Fibroblast of skin of right biceps (primary cell): ENCODE measurements at places on chromosomes 7 and 10.
A peak's percentile ranks its signal among the peaks of the same experiment; 100 is the strongest.

DNA sequence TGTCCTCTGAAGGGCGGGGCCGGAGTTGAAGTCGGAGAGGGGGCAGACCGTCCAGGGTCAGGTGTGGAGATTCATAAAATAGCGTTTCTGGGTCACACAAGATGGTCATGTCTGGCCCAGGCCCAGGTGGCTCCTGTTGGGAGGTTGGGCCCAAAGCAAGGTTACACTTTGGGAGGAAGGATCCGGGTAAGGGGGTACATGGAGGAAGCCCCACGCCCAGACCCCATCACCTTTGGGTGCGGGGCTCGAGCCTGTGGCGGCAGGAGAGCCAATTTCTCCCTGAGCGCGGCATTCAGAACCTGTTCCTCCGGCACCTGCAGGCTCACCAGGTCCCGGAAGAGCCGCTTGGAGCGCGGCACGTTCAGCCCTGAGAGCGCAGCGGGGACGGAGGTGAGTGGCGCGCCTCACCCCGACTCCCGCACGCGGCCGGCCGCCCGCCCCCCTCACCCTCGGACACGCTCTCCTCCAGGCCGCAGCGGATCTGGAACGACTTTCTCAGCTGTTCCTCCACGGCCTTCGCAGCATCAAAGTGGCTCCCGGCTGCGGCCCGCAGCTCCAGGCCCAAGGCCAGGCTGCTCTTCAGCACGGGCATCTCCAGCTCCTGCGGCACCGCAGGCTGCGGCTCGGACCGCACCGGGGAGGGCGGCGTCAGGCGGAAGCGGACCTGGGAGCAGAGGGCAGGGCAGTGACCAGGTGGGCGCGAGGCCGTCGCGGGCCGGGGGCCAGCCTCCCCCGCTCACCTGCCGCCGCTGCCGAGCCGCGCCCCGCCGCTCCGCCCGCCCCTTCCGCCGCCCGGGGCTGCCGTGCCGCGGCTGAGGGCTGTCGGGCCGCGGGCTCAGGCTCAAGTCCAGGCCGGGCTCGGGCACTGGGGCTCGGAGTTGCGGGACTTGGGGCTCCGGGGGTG is 644 bp downstream of the PPP1R35 start:
- no peak for DNase-seq

GRCh38 chr7:28732071-28732869 is 225.9 kb downstream of the TRIL start:
- peak; percentile 66 for DNase-seq

- DNase-seq, result no peak
Measured at GRCh38 chr10:43211030-43211429, 55.8 kb downstream of the RASGEF1A start.

DNA sequence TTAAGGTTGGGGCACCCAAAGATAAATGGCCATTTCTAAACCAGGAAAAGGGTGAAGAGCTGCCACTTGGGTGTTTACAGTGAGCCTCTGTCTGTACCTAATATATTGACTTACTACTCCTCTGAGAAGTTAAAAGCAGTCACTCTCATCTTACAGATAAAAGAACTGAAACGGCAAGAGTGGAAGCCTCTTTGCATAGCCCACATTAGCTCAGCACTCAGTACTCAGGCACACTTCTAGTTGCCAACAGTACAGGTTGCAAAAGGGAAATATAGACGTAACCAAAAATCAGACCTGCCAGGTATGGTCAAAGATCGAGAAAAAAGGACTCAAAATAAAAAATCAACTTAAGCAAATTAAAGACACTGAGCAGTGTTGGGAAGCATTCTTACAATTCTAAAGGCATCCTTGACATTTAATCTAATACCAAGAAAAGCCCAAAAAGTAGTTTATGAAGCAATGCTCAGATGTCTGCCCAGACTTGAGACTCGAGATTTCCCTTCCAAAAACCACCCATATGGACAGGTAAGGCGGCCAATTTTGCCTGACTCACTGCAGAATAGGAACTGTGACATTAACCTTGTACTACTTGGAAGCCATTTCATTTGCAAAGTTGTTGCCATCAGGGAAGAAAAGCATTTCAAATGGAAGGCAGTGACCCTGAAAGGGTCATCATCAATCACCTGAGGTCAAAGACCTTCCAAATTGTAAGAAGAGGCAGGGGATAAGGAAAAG is 139.3 kb downstream of the SLC25A13 start:
- DNase-seq, result no peak

- peak; percentile 62 for DNase-seq
Measured at GRCh38 chr10:21265622-21266021, 259.9 kb downstream of the SKIDA1 start.

GRCh38 chr7:115005953-115006352 is 84.1 kb downstream of the MDFIC start:
- no peak for DNase-seq

GRCh38 chr7:66013938-66014337 is 31.9 kb upstream of the GUSB start:
- peak; percentile 26 for DNase-seq

- DNase-seq, result no peak
Measured at GRCh38 chr10:86402283-86402941, 35.8 kb upstream of the GRID1 start.

DNA sequence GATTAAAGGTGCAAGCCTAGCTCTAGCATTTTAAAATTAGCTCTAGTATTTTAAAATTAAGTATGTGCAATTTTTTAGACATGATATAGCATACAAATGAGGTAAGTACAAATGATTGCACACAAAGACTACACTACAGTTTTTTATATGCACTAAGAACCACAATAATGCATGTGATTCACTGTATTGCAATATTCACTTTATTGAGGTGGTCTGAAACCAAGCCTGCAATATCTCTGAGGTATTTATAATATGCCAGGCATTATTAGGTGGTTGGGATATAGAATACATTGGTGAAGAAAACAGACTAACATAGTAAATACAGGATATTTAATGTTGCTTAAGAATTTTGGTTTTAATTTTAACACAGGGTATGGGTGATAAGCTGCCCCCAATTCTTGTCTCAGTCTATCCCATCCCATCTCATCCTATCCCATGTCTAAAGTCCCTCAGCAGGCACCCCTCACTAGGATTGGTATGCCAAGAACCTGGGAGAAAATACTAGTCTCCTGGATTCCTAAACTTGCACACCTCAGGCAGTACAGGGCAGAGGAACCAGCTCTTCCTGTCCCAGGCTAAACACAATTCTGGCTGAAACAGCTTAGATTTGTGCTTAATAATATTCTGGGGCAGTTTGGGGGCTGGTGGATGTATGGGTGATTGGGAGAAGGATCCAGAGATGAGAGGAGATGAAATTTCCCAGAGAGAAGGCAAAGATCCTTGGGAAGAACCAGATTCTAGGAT is 90.4 kb downstream of the HIPK2 start:
- DNase-seq, result peak; percentile 66

DNA sequence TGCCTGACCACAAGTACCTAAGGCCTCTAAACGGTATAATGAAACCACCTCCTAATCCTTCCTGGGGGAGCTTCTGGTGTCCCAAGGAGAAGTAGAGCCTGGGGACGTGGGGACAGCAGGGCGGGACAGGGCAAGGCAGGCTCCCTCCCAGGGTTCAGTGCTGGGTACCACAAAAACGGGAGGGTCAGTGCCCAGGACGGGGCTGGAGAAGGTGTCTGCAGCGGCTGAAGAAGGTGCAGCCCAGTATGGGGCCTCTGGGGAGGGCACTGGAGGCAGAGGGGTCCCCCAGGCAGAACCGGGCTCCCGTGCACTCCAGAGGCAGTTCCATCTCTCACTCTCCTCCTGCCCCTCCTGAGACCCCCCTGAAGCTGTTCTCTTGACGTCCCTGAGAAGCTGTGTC is 46.2 kb downstream of the DPYSL4 start:
- no peak for DNase-seq

- DNase-seq, result peak; percentile 67
Measured at GRCh38 chr7:42624471-42624870, 287.4 kb downstream of the C7orf25 start.

GRCh38 chr7:138304071-138304320 is 156.1 kb upstream of the TRIM24 start:
- no peak for DNase-seq

- no peak for DNase-seq
Measured at GRCh38 chr7:140014123-140014522, 48.6 kb downstream of the PARP12 start.

- no peak for DNase-seq
Measured at GRCh38 chr7:17233603-17234002, 64.8 kb upstream of the AHR start.

- peak; percentile 10 for DNase-seq
Measured at GRCh38 chr10:119724593-119725516, 995 bp upstream of the INPP5F start.

- no peak for DNase-seq
Measured at GRCh38 chr10:66258693-66259092, 667.1 kb upstream of the LRRTM3 start.

GRCh38 chr7:101688183-101688831 is 59.2 kb upstream of the MYL10 start:
- DNase-seq, result peak; percentile 52

DNA sequence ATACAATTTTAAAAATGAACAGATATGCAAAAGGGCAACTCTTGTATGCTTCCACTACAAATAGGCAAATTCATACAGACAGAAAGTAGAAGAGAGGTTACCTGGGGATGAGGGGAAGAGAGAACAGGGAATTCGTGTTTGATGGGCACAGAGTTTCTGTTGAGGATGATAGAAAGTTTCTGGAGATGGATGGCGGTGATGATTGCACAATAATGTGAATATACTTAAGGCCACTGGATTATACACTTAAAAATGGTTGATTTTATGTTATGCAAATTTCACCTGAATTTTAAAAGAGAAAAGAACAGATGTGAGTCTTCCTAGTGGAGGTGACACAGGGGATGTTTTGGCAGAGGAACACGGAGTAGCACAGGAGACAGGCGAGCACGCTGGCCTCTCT is 89.3 kb downstream of the TEX36 start:
- no peak for DNase-seq

DNA sequence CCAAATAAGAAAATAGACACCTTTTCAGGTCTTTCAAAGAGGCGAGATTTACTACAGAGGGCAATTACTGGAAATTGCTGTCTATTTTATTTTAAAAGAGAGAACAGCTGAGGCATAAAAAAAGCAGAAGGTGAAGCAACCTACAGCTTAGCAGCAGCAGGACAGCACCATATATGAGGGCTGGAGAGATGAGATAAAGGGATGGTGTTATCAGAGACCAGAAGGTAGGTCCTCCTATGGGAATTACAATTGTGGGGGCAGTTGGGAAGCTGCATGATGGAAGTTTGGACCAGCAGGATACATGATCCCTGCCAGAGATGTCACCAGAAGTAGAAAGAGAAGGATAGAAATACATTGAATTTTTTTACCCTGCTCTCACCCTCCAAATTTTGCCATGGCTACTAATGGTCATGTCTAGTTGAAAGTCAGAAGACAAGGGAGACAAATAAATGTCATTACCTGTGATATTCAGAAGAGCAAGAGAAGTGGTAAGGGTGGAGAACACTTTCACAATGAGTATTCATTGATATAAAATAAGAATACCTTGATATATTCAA is 77.2 kb upstream of the CALCR start:
- no peak for DNase-seq

- no peak for DNase-seq
Measured at GRCh38 chr10:132404911-132405462, 8.0 kb downstream of the PWWP2B start.

DNA sequence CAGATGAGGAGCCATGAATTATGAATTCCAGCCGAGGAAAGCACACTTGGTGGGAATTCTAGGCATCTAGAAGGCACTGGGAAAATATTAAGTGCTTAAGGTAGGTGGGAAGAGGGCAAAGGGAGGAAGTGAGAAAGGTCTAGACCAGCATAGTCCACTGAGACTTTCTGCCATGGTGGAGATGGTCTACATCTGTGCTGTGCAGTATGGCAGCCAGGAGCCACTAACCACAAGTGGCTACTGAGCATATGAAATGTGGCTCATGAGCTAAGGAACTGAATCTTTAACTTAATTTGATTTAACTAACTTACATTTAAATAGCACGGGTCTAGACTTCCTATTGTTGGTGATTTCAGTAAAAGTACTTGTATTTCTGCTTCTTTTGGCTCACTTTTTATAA is 82.5 kb upstream of the SEM1 start:
- no peak for DNase-seq

- DNase-seq, result no peak
Measured at GRCh38 chr7:6238309-6238925, 34.0 kb downstream of the CYTH3 start.

- DNase-seq, result no peak
Measured at GRCh38 chr10:115882021-115882420, 391.0 kb downstream of the GFRA1 start.

DNA sequence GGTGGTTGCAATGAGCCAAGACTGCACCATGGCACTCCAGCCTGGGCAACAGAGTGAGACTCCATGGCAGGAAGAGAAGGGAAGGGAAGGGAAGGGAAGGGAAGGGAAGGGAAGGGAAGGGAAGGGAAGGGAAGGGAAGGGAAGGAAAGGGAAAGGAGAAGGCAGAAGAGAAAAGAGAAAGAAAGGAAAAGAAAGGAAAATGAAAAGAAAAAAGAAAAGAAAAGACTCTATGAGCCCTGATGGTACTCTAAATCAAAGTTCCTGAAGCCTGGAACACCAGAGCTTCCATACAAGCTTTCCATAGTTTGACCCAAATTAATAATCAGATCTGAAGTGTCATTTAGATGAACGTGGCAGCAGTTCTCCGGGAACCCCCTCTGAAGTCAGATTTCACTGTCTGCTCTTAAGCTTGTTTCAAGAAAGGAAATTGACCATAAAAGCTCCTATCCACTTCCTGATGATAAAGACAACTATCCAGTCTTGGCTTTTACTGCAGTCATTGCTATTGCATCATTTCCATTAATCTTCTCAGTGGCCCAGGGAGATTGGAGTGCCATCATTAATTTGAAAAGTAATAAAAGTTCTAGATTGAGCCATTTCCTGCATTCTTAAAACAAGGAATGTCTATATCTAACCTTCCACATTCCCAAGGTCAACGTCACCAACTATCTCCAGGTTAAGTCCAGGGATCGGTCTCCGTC is 44.2 kb upstream of the FRMD4A start:
- peak; percentile 46 for DNase-seq

- no peak for DNase-seq
Measured at GRCh38 chr7:71266912-71267311, 135.0 kb downstream of the GALNT17 start.

GRCh38 chr7:99559175-99559915 is 903 bp downstream of the ZNF655 start:
- DNase-seq, result peak; percentile 46

- peak; percentile 28 for DNase-seq
Measured at GRCh38 chr7:140478246-140479061, 851 bp downstream of the MKRN1 start.

GRCh38 chr10:34875061-34875460 is 60.0 kb upstream of the PARD3 start:
- no peak for DNase-seq

GRCh38 chr10:72063703-72064391 is 24.5 kb downstream of the SPOCK2 start:
- no peak for DNase-seq

- no peak for DNase-seq
Measured at GRCh38 chr7:93678185-93678584, 103.7 kb upstream of the CALCR start.
